Type B pancreatic cell (in vitro differentiated cells): ENCODE measurements at places on chromosomes 5 and 9.

- no peak for DNase-seq
These were observed 18.7 kb upstream of the NEURL1B start for GRCh38 chr5:172622091-172623046.

GRCh38 chr9:78879324-78880100 is 582.6 kb downstream of the PSAT1 start:
- DNase-seq = no peak

GRCh38 chr5:110201791-110202190 is 512.1 kb downstream of the MAN2A1 start:
- no peak for DNase-seq

DNA sequence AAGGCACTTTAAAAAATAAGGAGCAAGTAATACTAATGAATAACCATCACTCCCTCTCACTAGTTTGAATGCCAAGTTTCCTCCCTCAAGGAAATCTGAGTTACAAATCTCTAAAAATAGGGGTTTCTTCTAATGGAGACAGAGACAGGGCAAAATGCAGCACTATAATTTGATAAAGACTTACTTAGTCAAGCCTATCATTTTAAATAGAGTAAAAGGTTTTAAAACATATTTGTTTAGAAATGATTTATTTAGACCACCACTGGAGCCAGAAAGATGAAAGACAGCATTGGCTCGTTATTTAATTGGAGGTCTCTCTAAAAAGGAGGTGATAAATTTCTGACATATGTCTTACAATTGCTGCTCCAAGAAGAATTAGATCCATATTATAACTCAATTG is 228.7 kb downstream of the TLE1 start:
- DNase-seq = no peak

DNA sequence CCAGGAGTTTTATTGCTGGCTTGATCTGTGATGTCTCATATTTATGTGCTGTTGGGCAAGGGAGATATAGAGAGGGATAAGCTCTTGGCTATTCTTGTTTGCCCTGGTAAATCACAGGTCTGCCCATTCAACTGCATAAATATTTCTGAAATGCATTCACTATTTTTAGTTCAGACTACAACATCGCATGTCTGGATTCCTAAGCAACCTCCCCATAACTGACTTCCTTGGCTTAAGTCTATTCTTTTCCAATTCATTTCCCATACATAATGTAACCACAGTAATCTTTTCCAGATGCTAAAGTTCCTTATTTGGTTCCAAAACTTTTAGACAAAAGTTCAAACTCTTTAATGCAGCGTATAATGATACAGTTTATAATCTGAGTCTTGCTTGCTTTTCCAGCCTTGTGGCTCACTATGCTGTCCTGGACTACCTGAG is 321.4 kb upstream of the ACTBL2 start:
- DNase-seq = no peak

DNA sequence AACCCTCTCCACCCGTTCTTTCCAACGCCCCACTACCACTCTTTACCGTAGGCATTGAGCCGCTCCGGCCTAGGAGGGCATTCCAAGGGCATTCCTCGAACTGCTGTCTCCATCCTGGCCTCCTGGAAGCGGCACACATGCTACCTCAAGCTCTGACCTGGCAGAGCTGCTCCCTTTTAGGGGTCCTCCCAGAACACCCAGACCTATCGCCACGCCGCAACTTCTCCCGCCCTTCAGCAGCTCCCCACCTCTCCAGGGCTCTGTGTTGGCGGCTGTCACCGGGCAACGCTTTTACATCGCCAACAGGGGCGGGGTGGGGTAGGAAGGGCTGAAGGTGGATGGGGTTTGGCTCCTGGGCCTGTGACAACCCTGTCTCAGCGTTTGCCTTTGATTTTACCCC is 4.6 kb upstream of the MYORG start:
- no peak for DNase-seq

DNA sequence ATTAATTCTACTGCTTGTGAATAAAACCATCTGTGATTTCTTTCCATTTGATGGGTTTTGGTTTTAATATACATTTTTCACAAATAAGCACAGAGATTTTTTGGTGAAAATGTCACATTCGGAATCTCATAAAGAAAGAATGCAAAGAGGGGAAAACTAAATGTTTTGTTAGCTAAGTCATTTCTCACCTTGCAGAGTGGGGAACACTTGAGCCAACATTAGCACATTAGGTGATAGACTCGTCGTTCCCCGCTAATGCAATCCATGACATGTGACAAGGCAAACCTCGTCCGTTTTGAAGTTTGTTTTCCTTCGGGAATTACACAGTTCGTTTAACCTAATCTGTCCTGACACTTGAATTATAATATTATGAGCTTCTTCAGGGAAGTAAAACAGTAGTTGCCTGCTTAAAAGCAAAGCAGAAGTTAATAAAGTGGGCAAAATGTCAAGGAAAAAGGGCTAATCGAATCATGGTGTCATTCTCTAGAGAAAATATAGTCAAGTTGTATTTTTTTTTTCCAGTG is 95.8 kb upstream of the LMX1B start:
- DNase-seq = no peak

GRCh38 chr9:127520941-127521918 is 69.9 kb downstream of the LRSAM1 start:
- no peak for DNase-seq

GRCh38 chr5:151772029-151772845 is 483 bp downstream of the G3BP1 start:
- peak; percentile 78 for DNase-seq

DNA sequence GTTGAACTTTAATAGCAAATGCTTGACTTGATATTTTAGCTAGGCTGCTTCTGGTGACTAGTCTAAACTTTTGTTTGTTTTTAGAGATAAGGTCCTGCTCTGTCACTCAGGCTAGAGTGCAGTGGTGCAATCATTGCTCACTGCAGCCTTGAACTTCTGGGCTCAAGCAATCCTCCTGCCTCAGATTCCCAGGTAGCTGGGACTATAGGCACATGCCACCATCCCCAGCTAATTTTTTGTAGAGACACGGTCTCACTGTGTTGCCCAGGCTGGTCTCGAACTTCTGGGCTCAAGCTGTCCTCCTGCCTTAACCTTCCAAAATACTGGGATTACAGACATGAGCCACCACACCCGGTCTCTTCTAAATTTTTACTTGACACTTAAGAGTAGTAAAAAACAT is 20.7 kb downstream of the CDC37L1 start:
- no peak for DNase-seq

DNA sequence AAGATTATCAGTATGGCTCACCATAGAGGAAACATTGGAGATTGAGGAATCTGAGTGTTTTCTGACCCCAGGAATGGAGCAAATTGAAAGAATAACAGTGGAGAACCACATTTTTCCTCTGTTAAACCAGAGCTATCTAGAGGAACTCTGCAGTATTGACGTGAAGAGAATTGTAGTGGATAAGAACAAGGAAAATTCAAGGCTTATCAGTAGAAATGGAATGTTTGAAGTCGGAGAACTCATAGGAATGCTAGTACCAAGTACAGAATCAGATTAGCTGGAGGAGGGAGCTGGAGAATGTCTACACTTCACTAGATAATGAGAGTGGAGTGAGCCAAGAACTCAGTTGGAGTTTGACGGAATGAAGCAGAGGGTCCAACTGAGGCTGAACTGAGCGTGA is 50.3 kb downstream of the SNCAIP start:
- no peak for DNase-seq

DNA sequence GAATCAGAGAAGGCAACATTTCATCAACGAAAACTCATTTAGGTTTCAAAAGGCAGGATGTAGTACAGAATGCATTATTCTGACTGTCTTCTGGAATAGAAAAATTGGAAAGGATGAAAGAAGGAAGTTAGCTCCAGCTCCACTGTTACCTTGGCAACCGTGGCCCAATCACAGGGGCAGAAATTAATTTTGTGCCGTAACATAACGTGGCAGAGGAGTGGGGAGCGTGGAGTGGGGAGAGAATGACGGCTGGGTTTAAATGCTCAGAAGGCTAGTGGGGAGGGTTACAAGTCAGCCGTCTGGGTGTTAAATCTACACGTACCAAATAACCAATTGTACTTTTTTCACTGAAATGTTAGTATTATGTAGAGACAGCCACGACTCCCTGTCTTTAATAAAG is 32.3 kb upstream of the EQTN start:
- DNase-seq = no peak

GRCh38 chr5:18807256-18808149 is 1173.2 kb downstream of the TAF11L14 start:
- no peak for DNase-seq

DNA sequence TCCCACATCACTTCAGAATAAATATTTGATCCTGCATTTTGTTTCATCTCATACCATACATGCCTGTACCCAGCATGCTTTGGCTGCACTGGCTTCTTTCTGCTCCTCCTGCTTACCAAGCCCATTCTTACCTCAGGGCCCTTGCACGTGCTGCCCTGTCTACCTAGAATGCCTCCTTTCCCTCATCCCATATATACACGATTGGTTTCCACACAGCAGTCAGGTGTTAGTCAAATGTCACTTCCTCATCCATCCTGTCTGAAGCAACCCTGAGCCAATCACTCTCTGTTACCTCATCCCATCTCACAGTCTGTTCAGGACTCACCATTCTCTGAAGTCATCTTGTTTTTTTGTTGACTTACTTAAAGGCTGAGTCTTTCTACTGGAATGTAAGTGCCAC is 30.3 kb downstream of the CAST start:
- no peak for DNase-seq

DNA sequence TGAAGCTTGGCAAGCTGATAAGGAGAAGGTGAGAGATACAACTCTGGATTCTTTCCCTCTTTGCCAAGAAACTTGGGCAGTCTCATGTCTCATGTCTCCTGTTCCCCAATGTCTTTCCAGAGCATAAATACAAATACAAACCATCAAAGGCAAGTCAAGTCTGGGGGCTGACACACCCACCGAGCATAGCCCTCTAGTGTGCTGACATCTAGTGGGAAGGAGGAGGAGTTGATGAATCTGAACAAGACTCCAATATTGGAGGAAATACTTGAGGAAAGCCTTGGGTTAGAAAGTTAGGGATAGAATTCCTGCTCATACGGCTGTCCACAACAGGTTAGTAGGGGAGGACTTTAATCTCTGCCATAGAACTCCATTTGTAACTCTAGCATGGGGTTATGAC is 8.6 kb downstream of the MLANA start:
- no peak for DNase-seq

DNA sequence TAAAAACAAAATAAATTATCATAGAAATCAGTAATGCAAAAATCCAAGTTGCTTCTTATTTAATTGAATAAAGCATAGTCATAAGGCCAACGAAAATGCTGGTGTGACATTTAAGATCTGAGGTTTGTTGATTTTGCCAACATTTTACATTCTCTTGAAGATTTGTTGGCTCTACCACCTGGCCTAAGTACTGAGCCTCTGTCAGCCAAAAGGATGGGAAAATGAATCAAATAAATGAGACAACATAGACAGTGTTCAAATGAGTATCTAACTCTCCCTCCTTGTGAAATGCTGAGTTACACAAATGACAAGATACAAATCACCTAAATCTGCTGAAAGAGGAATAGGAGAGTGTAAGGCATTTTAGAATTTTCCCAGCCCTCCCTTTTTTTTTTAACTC is 575.0 kb downstream of the CDH12 start:
- no peak for DNase-seq

DNA sequence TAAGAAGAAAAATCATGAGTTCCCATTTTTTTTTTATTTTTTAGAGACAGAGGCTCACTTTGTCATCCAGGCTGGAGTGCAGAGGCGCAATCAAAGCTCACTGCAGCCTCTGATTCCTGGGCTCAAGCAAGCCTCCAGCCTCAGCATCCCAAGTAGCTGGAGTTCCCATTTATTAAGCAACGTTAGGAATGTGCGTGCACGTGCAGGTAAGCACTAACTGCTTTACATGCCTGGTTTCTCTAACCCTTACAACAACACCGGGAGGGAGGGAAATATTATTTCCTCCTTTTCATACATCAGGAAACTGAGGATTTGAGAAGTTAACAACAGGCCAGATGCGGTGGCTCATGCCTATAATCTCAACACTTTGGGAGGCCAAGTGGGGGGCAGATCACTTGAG is 16.3 kb upstream of the CDC23 start:
- DNase-seq = no peak

GRCh38 chr5:40681363-40682153 is 1.8 kb downstream of the PTGER4 start:
- DNase-seq = no peak

DNA sequence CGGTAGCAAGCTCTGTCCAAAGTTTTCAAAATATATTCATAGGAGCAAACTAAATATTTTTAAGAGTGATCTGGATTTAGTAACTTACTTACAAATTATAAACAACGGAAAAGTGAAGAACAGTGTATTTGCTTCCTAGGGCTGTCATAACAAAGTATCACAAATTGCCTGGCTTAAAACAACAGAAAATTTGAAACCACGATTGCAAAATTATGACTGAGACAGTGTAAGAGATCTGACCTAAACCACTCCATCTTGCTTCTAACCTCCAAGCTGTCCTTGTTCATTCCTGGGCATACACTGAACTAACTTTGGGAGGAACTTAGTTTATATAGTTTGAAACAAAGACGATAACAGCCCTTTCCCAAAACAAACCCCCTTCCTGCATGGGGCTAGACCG is 202.0 kb upstream of the CDH6 start:
- no peak for DNase-seq

DNA sequence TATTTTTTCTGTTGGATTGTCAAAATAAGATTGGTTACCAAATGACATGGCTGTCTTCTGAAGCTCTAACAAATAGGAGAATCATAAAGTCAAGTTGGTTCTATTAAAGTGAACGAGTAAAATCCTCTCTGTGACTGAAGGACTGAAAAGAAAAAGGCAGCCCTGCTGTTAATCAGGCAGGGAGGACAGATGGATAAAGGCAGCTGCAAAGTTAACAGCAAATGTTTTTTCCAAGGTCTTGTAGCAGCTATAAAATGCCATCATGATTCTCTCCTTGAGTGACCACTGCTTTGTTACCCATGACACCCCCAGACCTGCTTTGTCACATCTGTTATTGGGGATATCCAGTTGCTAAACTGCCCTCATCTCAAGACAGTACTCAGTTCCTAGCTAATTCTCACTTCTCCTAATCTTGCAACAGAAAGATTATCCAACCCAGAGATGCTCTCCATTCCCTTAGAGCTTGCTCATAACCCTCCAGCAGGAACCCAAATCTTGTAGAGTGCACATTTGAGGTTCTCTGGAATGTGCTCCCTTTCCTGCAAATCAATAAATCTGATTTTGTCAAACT is 89.7 kb upstream of the PARP8 start:
- DNase-seq = no peak

GRCh38 chr5:120778491-120779484 is 314.7 kb downstream of the PRR16 start:
- DNase-seq = no peak
